ENCODE measurements at places on chromosomes 2 and 18. TPM values are rescaled to one million over a fixed set of nuclear protein-coding genes. Genes with fewer than 3 reads are reported as not detected.

The DNAH6 gene
- total RNA-seq, result 0.85 TPM

The EPAS1 gene
- total RNA-seq, result 1,000 TPM

The WDR54 gene
- 8.1 TPM for total RNA-seq

The CLEC4F gene
- not detected for total RNA-seq

The MAP3K19 gene
- not detected for total RNA-seq

The MAL gene
- total RNA-seq, result not detected

The DLX1 gene
- not detected for total RNA-seq
